ENCODE measurements at places on chromosomes 13 and 19.

GRCh38 chr13:80297094-80297493 is 43.8 kb downstream of the SPRY2 start:
- DNase-seq = no peak

GRCh38 chr19:58434217-58434616 is 5.7 kb downstream of the ZNF132 start:
- DNase-seq = no peak

GRCh38 chr13:74710006-74710405 is 575.8 kb upstream of the KLF12 start:
- no peak for DNase-seq

- no peak for DNase-seq
These were observed 62.2 kb upstream of the ARGLU1 start for GRCh38 chr13:106630162-106630561.

DNA sequence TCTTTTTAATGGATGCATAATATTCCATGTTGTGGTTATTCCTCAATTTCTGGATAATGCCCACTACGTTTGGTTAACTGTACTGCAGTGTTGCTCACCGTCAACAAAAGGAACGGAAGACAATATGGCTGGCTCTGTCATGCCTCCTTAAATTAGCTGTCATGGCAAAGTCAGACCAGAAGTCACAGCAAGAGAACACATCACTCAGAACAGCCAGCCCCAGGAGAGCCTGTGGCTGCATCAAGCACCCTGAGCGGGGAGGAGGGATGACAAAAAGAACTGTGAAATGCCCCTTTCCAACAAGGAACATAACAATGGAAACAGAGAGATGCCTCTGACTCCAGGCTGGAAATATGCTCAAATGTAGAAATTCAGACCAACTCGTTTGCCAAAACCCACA is 366.0 kb upstream of the ZNF507 start:
- no peak for DNase-seq

DNA sequence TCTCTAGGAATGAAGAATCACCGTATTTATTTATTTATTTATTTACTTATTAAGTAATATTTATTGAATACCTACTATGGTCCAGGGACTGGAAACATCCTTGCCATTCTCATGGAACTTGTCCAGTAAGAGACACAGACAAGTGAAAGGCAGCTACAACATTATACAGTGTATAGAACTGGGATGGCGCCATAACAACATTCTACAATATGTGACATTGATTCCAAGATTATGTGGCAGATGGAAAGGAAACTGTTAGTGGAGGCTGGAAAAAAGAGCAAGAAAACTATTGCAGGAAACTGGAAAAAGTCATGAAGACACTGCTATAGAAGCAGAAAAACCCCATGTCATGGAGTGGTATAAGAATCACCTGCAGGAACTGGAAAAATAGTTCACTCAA is 9.4 kb upstream of the TBC1D4 start:
- DNase-seq = no peak

DNA sequence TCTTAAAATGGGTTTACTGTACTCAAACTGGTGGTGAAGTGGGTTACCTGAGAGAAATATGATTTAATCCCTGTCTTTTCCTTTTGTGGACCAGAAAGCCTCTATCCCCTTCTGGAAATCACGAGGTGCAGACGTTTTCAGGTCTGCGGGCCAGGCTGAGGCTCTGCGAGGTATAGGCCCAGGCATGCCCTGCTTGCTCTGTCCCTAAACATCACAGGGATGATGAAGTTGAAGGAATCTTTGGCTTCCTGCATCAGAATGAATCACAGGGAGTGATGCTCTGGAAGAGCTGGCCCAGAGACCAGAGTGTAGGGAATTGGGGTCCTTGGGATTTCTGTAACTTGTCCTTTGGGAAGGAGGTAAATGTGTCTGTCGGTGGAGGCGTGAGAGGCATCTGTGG is 18.4 kb upstream of the CHST8 start:
- no peak for DNase-seq
